ENCODE measurements at places on chromosomes 5 and 9.
A peak's percentile ranks its signal among the peaks of the same experiment; 100 is the strongest.

DNA sequence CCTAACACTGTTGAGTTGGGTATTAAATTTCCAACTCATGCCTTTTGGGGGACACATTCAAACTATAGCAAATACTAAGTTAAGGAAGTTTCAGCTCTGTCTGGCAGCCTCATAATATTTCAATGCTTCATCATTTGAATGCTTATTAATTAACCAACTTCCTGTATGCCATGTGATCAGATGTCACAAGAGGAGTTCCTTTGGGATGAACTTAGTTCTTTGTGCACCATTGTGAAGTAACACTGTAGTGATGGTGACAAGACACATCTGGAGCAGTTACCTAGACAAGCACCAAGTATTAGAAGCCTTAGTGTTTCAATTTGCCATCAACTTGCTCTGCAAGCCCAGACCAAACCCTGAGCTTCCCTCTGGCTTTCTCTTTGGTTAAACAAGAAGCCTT is 90.7 kb upstream of the IL12B start:
- DNase-seq, result no peak

- DNase-seq, result peak; percentile 24
Measured at GRCh38 chr9:123541411-123541810, 185.4 kb downstream of the CRB2 start.

DNA sequence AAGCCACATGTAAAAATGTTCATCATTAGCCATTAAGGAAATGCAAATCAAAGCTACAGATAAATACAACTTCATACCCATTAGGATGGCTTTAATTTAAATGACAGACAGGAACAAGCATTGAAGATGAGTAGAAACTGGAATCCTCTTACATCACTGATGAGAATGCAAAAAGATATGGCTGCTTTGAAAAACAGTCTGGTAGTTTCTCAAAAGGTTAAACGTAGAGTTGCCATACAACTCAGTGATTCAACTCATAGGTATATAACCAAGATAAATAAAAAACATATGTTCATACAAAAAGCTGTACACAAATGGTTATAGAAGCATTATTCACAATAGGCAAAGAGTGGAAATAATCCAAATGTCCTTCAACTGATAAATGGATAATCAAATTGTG is 228.8 kb upstream of the ZNF462 start:
- DNase-seq, result no peak

- DNase-seq, result no peak
Measured at GRCh38 chr5:24855485-24855884, 210.7 kb upstream of the CDH10 start.

DNA sequence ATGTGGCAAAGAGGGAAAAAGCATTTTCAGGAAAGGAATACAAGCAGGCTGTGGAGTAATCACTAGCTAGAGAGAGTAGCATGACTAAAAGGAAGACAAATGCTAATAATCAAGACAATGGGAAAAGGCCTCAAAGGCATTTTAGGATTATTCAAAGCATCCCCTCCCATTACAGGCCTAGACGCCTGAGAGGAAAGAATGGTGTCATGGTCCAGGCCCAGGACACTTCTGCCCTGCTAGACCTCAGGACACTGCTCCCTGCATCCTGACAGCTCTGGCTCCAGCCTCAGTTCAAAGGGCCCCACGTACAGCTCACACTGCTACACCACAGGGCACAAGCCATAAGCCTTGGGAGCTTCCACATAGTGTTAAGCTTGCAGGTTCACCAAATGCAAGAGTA is 40.8 kb upstream of the SHISAL2B start:
- no peak for DNase-seq

- DNase-seq, result no peak
Measured at GRCh38 chr5:94709277-94709676, 90.8 kb downstream of the SLF1 start.

- no peak for DNase-seq
Measured at GRCh38 chr5:133317558-133317957, 265.7 kb downstream of the HSPA4 start.

DNA sequence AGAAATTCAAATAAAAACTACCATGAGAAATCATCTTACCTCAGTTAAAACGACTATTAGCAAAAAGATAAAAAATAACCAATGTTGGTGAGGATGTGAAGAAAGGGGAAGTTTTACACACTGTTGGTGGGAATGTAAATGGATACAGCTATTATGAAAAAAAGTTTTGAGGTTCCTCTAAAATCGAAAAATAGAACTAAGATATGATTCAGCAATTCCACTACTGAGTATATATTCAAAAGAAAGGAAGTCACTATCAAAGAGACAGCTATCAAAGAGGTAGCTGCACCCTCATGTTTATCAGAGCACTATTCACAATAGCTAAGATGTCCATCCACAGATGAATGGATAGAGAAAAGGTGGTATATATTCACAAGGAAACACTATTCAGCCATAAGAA is 1888.4 kb downstream of the MAT2B start:
- DNase-seq, result no peak

DNA sequence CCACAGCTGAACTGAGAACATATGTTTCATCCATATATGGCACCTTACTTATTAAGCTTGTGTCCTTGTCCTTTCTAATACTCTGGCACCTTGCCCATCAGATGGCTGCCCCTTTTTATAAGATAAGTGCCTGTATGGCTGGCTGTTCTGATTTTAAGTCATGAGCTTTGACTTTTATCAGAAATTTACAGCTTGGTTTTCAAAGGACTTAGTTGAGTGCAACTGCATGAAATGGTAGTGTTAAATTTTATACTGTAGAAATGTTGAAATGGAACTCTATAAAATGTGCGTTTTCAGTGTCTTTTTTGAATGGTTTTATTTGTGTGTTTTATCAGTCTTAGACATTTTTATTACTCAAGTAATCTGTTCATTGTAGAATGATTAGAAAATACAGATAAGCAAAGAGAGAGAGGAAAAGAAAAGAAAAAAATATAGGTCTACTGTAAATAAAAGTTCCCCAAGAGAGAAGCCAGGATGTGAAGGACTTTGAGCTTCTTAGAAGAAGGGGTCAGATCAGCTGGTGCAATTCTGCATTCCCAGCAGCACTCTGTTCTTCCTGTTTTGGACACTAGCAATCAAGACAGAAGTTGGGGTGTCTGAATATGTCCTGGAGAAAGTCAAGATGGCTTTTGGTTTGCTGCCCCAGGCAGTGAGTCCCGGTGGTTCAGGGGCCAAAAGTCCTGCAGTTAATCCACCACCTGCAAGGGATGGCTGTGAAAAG is 38.9 kb downstream of the ARHGAP26 start:
- DNase-seq, result no peak

- no peak for DNase-seq
Measured at GRCh38 chr9:127770583-127770904, 7.9 kb downstream of the SH2D3C start.

DNA sequence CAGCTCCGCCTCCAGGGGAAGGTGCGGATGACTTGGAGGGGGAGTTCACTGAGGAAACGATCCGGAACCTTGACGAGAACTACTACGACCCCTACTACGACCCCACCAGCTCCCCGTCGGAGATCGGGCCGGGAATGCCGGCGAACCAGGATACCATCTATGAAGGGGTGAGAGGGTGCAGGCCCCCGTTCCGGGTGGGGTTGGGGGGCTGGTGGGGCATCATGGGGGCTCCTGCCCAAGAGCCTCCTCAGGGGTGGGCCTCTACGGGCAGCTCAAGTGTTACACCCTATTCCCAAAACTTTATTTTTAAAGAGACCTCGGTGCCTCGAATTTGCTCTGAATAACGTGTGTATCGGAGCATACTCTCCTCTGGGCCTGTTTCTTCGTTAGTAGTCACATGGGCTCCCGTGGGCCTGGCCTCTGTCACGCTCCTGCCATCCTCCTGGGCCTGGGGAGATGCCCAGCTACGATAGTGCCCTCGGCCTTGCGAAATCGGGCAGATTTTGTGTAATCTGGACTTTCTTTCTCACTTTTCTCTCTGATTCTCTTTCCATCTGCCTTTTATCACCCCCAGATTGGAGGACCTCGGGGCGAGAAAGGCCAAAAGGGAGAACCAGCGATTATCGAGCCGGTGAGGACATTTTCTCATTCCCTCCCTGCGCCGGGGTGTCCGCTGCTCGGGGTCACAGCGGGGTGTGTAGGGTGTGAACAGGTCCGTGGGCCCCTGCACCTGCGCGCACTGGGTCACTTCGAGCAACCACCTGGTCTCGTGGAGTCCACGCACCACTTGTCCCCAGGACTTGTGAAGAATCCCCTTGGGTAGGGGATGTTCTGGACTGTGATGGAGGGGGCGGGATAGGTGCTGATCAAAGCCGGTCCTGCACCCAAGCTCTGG is 90.1 kb downstream of the COL5A1 start:
- no peak for DNase-seq

- no peak for DNase-seq
Measured at GRCh38 chr5:76269259-76269931, 133.7 kb upstream of the IQGAP2 start.

GRCh38 chr9:30534455-30534854 is 1850.0 kb upstream of the ACO1 start:
- DNase-seq, result no peak

- no peak for DNase-seq
Measured at GRCh38 chr5:1820381-1820780, 19.2 kb downstream of the NDUFS6 start.

- DNase-seq, result no peak
Measured at GRCh38 chr5:96322865-96323264, 110.2 kb downstream of the PCSK1 start.

GRCh38 chr5:33433303-33434240 is 7.2 kb upstream of the TARS1 start:
- peak; percentile 40 for DNase-seq

DNA sequence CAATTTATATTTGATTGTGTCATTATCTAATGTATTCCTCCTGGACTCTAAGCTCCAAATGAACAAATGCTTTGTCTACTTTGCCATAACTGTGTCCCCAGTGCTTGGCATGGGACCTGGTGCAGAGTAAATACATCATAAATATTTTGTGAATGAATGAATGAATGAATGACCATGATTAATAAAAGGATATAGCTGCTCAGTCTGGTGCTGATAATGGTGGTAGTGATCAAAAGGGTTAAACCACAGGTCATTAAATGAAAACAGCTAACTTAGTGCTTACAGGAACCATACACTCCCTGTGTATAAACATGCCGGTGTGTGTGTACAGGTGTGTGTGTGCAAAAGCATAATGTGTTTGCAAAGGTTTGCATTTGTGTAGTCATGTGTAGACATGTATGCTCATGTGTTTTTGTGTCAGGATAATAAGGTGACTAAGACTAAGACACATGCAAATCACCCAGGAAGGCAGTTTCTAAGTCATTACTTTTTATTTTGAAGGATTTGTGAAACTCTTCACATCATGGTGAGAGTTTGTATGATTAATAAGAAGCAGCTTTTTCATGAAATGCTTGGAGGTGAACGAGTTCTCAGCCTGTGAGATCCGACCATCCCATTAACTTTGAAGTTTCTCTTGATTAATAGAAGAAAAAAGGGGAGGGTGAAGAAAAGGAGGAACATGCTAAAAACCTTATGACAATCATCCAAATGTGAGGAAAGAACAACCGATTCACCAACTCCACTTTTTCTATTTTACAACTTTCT is 24.6 kb downstream of the SPARC start:
- no peak for DNase-seq

GRCh38 chr5:82991059-82991458 is 86.1 kb downstream of the TMEM167A start:
- no peak for DNase-seq

- peak; percentile 62 for DNase-seq
Measured at GRCh38 chr5:157308836-157309465, 43.0 kb downstream of the CYFIP2 start.

GRCh38 chr9:129685933-129686259 is 20.4 kb downstream of the PRRX2 start:
- no peak for DNase-seq

GRCh38 chr5:133354323-133355185 is 257.8 kb downstream of the FSTL4 start:
- no peak for DNase-seq

DNA sequence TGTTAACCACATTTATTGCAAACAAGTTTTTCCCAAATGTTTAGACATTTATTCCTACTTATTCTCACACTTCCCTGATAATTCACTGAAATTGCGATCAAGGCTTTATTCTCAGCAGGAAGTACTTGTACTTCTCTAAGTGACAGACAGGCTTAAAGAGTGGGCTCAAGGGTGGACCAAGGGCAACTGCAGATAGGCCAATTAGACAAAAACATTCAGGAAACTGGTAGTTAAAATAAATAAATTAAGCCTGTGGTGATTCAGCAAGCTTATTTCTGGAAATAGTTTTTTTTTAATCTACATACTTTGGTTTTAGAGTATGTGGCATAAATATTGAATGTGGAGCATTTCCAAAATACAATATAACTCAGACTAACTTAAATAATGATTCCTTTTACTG is 136.1 kb downstream of the UGCG start:
- DNase-seq, result no peak

DNA sequence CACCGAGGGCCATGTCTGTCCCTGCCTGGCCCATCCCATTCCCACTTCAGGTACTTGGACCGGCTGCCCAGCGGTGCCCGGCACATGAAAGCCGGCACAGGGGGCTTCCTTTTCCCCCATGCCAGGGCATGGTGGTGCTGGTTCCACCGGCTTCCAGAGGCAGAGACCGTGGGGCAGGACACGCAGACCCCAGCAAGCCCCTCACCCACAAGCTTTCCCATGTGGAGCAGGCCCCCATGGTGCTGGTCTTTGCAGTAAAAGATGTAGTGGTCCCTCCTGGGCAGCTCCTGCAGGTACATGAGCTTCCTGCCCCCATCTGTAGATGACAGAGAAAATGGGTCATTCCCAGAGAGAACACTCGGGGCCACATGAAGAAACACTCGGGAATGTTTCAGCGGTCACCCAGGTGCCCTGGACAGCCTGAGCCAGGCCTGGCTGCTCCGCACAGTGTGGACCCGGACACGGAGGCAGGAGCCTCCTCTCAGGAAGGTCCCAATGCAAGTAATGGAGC is 2.0 kb downstream of the OBP2B start:
- peak; percentile 7 for DNase-seq

DNA sequence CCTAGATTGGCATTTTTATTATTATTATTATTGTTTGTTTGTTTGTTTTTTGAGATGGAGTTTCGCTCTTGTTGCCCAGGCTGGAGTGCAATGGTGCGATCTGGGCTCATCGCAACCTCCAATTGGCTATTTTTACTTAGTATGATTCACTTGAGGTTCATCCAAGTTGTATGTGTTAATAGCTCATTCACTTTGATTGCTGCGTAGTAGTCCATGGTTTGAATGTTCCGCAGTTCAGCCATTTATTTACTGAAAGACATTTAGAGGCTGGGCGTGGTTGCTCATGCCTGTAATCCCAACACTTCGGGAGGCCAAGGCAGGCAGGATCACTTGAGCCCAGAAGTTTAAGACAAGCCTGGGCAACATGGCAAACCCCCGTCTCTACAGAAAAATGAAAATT is 22.6 kb upstream of the MELK start:
- DNase-seq, result no peak

DNA sequence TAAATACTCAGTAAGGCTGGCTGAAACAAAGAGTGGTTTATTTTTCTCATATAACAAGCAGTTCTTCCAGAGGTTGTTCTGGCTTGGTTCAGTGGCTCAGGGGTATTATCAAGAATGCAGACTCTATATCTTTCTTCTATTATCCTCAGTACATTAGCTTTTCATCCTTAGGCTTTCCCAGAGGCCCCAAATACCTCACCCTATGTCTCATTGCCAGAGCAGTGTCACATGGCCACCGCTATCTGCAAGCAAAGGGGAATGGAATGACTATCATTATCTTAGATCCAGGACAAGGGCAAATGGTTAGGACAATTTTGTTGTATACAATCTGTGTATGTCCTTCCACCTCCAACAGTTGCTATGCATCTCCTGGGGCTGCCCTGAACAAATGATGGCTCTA is 69.0 kb upstream of the SNX2 start:
- DNase-seq, result no peak

- DNase-seq, result no peak
Measured at GRCh38 chr5:147426640-147427327, 83.1 kb downstream of the DPYSL3 start.

All from AG20443 (cell line).